ENCODE measurements at places on chromosomes 12 and 14. TPM values are rescaled to one million over a fixed set of nuclear protein-coding genes. Genes with fewer than 3 reads are reported as not detected.

DNA sequence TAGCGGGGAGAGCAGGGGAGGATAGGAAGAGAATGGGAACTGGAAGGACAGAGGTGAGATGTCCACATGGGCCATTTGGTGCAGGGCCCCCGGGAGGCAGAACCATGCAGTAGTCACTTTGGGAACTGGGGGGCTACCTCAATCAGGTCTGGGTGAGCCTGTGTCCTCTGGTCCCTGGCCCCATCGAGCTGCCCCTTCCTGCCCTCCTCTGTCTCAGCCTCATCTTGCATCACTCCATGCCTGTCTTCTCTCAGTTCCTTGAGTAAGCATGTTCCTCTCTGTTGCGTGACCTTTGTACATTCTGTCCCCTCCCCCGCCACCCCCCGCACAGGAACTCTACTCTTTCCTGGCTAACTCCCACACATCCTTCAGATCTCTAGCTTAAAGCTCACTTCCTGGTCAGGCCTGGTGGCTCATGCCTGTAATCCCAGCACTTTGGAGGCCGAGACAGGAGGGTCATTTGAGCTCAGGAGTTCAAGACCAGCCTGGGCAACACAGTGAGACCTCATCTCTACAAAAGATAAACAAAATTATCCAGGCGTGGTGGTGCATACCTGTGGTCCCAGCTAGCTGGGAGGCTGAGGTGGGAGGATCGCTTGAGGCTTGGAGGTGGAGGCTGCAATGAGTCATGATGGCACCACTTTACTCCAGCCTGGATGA lies 23.2 kb downstream of the FOS start:
- H3K36me3 ChIP-seq, result no peaks in the 10 kb centered on the region
- H3K4me1 ChIP-seq, result no peaks in the 10 kb centered on the region
- H3K27me3 ChIP-seq, result no peaks in the 10 kb centered on the region
- peak; percentile 77 for DNase-seq

DNA sequence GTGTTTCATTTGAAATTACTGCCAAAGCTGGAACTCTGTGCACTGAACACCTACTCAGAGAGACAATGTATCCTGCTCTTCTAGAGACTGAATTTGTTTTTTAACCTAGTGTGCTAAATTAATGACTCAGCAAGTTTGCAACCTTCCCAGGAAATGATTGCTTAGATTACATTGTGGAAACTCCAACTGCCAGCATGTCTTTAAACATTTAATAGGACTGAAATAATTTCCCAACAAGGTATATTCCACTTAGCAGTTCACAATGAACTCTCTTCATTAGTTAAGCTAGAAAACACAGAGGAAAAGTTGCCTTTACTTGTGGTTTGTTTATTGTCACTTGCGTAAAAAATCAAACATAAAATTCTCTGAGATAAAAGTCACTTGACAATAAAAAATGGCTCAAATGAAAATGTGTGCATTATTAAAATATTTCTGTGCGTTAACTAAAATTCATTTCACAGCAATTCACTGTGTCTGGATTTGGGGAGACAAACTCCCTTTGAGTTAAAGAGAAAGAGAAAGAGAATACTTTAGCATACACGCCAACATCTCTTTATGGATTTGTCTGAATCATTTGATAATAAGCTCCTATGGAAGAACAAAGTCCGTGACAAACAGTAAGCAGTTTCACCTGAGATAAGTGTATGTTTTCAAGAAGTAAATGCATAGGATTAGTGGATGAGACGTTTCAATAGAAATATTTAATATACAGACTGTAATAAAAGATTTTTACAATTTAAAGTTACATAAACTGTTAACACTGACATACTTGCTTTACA lies 284.0 kb downstream of the PRKD1 start:
- H3K36me3 ChIP-seq, result no peaks in the 10 kb centered on the region
- H3K4me3 ChIP-seq, result no peak overlapping the region
- no peaks in the 10 kb centered on the region for H3K27me3 ChIP-seq
- H3K27ac ChIP-seq, result no peak overlapping the region

DNA sequence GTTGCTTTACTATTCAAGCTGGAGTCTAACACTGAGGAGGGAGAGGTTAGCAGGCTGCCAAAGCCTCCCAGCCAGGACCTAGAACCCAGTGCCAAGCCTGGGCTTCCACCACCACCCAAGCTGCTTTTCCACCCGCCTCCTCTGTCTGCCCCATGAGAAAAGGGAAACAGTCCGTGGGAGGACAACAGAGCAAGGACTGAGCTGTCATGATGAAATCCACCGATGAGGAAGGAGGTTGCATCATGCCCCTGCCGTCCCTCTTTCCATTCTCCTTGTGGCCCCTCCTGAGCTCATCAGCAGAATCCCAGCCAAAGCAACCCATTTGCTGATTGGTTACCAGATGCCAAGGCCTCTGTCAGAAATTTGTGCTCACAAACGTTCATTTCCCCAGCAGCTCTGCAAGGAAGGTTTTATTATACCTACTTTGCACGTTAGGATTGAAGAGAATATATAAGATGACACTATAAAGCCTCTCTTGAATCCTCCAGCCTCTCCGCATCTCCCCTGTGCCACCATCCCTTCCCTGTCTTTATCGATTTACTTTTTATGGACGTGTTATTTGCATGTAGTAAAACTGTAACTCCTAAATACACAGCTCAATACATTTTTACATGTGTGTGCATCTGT lies 6.3 kb upstream of the SERPINA1 start:
- H3K27me3 ChIP-seq, result no peaks in the 10 kb centered on the region
- H3K4me1 ChIP-seq, result no peaks in the 10 kb centered on the region
- DNase-seq, result peak; percentile 74
- no peak overlapping the region for H3K4me3 ChIP-seq

GRCh38 chr12:15664491-15664890 lies 124.7 kb downstream of the EPS8 start:
- DNase-seq, result no peak
- H3K27ac ChIP-seq, result no peak overlapping the region
- H3K36me3 ChIP-seq, result no peaks in the 10 kb centered on the region
- H3K4me3 ChIP-seq, result no peak overlapping the region

- H3K27ac ChIP-seq, result no peak overlapping the region
- DNase-seq, result no peak
- peaks cover 24% of the 10 kb centered on the region for H3K4me1 ChIP-seq
- no peaks in the 10 kb centered on the region for H3K36me3 ChIP-seq
- H3K27me3 ChIP-seq, result peaks cover 18% of the 10 kb centered on the region
Measured at GRCh38 chr12:64825143-64826021, 935 bp downstream of the TBC1D30 start.

DNA sequence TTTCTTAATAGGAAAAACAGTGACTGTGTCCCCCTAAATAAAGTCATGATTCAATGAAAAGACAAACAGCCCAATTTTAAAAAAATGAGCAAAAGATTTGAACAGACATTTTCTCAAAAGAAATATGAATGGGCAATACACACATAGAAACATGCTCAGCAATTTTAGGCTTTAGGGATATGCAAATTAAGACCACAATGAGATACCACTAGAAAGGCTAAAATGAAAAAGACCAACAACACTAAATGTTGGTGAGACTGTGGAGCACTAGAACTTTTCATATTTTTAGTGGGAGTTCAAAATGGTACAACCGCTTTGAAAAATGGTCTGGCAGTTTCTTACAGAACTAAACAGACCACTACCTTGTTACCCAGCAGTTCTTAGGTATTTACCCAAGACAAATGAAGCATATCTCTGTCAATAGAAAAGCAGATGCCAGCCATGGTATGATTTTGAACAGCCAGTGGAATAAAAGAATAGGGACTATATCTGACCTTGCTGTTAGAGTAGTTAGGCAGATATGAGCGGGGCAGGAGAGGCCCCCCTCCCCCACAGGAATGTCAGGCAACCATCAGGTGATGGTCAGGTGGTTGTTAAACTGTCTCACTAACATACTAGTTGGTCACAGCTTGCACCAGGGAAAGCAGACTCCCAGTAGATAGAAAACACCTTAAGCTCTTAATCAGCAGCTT lies 108.8 kb downstream of the PRKCH start:
- DNase-seq, result no peak
- H3K36me3 ChIP-seq, result no peaks in the 10 kb centered on the region
- H3K4me1 ChIP-seq, result no peaks in the 10 kb centered on the region
- no peaks in the 10 kb centered on the region for H3K27me3 ChIP-seq
- no peak overlapping the region for H3K4me3 ChIP-seq

DNA sequence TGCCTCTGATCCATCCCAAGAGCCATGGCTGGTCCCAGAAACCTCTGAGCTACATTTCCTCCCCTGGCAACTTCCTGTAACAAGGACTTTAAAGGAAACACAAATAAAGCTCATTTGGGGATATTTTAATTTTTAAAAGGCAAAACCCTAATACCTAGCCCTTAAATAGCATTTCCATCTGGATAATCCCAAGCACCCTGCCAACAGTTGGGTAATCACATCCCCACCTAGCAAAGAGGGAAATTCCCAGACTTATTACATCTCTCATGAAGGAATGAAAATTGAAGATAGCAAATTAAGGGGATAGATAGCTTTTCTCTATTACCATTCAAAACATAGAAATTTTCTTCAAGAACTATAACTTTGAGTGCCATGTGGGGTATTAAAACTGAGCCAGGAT lies 213.7 kb upstream of the BMP4 start:
- H3K27me3 ChIP-seq, result no peaks in the 10 kb centered on the region
- H3K27ac ChIP-seq, result no peak overlapping the region
- no peaks in the 10 kb centered on the region for H3K36me3 ChIP-seq
- H3K4me3 ChIP-seq, result no peak overlapping the region
- H3K4me1 ChIP-seq, result no peaks in the 10 kb centered on the region

- DNase-seq, result no peak
- H3K27me3 ChIP-seq, result no peaks in the 10 kb centered on the region
- peaks cover 24% of the 10 kb centered on the region for H3K36me3 ChIP-seq
Measured at GRCh38 chr12:47801170-47801903, 18.4 kb downstream of the HDAC7 start.

LIN7A gene
- total RNA-seq, result 4.6 TPM

DNA sequence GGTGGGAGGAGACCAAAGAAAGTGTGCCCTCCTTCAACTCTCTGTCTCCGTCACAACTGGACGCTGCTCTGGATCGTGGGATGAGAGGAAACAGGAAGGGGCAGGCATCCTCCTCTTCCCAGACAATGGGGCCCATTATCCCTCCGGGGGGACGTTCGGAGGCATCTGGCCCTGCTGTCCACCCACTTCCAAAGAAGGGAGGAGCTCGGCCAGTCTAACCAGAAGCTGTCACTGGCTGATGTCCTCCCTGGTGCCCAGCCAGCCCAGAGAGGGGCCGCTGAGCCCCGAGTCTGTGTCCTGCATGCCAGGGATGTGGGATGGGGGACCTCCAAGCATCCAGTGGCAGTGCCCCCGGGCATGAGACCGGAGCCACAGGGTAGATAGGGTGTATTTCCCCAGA lies 39.8 kb upstream of the MEG3 start:
- H3K4me3 ChIP-seq, result no peak overlapping the region
- H3K27me3 ChIP-seq, result peaks cover 16% of the 10 kb centered on the region
- no peak overlapping the region for H3K27ac ChIP-seq
- no peaks in the 10 kb centered on the region for H3K36me3 ChIP-seq
- no peak for DNase-seq
- no peaks in the 10 kb centered on the region for H3K4me1 ChIP-seq

DNA sequence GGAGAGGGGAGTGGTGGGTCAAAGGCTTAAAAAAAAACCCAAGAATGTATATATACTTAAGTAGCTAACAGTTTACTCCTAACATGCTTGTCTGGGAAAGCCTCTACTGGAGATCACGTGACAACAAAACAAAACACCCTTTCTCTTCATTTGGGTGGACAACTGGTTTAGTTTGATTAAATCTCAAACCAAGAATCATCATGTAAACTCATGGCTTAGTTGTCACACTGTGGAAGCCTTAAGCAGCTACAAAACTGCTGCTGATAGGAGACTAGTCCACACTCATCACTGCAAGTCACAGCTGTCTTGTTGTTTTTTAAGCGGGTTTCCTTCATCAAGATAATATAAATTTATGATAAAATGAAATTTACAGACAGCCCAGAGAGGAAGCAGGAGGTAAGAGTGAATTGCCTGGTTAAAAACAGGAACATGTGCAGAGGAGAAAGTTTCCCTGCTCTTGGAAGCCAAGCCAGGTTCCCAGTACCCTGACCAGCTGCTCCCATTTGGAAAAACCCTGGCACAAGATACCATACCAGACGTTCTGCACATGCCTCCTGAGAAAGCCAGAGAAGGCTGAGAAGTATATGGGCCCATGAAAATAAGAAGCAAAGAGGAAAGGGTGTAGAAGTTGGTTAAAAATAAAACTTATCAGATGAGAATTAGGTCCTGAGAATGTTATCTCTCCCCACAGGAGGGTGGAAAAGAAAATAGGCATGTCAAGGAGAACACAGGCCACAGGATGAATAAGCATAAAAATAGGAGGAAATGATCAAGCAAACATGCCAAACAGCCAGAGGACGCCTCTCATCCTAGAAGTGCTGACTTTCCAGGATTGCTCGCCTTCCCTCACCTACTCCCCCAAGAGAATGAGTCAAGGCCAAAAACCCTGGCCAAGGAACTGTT lies 34.0 kb downstream of the EGLN3 start:
- no peaks in the 10 kb centered on the region for H3K27me3 ChIP-seq
- H3K4me1 ChIP-seq, result peaks cover 26% of the 10 kb centered on the region
- no peaks in the 10 kb centered on the region for H3K36me3 ChIP-seq
- no peak for DNase-seq
- no peak overlapping the region for H3K4me3 ChIP-seq
- H3K27ac ChIP-seq, result peak overlapping the region; percentile 38

VRTN gene
- total RNA-seq, result not detected

DNA sequence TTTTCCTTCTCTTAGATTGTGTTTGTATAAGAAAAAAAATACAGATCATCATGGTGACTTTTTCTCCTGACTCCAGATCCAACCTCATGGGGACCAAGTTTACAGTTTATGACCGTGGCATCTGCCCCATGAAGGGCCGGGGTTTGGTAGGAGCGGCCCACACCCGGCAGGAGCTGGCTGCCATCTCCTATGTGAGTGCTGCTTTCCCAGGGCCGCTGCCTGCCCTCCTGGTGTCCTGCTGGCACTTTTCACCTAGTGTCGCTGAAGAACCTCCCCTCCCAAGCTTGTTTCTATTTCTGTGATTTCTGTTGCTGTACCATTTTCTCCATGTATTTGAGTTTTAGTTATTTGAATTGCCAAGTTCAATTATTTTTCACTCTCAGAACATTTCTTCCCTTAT lies 24.8 kb upstream of the TEAD4 start:
- no peak overlapping the region for H3K4me3 ChIP-seq
- no peaks in the 10 kb centered on the region for H3K4me1 ChIP-seq
- no peak overlapping the region for H3K27ac ChIP-seq
- peaks cover 92% of the 10 kb centered on the region for H3K36me3 ChIP-seq
- DNase-seq, result peak; percentile 29
- H3K27me3 ChIP-seq, result no peaks in the 10 kb centered on the region

DNA sequence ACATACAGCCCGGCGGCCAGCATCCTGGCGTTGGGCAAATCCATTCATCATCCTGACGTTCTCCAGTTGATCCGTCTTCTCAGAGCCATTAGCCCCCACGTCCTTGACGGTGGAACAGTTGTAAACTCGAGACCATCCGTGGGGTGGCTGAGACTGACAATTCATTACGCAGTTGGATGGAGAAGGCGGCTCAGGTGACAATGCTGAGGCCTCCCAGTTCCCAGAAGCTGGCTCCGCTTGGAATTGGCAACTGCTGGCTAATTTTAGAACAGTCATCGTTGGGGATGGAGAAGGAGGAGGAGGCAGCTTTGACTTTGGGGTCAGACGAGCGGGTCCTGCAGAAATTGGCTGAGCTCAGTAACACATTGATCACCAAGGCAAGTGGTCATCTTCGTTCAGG lies 186.5 kb downstream of the PHETA1 start:
- no peaks in the 10 kb centered on the region for H3K36me3 ChIP-seq
- no peak overlapping the region for H3K27ac ChIP-seq
- H3K4me1 ChIP-seq, result no peaks in the 10 kb centered on the region
- no peak overlapping the region for H3K4me3 ChIP-seq
- H3K27me3 ChIP-seq, result peaks cover 34% of the 10 kb centered on the region
- DNase-seq, result no peak

GRCh38 chr12:32603858-32604257 lies 75.2 kb upstream of the DNM1L start:
- no peaks in the 10 kb centered on the region for H3K4me1 ChIP-seq
- H3K4me3 ChIP-seq, result no peak overlapping the region
- no peak for DNase-seq
- no peaks in the 10 kb centered on the region for H3K27me3 ChIP-seq
- H3K27ac ChIP-seq, result no peak overlapping the region
- peaks cover 1% of the 10 kb centered on the region for H3K36me3 ChIP-seq

Measured in sigmoid colon (tissue), 7 donors.